ENCODE measurements at places on chromosomes 4 and X. TPM values are rescaled to one million over a fixed set of nuclear protein-coding genes. Genes with fewer than 3 reads are reported as not detected.

DNA sequence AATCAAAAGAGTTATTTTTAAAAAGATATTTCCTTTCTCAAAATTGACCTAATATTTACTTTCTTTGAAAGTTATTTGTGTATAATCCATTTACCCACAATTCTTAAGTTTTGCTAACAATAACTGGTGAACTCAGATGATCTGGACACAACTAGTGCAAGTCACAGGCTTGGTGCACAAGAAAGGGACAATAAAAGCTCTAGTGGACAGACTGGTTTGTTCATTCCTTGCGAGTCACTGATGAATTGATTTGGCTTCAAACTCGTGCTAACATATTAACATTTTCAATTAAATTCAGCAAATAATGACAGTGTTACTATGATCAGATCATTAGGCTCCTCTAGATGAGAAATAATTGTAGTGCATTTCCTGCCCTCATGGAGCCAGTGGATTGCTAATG, 169.2 kb downstream of the BMPR1B start:
- DNase-seq: no peak

DNA sequence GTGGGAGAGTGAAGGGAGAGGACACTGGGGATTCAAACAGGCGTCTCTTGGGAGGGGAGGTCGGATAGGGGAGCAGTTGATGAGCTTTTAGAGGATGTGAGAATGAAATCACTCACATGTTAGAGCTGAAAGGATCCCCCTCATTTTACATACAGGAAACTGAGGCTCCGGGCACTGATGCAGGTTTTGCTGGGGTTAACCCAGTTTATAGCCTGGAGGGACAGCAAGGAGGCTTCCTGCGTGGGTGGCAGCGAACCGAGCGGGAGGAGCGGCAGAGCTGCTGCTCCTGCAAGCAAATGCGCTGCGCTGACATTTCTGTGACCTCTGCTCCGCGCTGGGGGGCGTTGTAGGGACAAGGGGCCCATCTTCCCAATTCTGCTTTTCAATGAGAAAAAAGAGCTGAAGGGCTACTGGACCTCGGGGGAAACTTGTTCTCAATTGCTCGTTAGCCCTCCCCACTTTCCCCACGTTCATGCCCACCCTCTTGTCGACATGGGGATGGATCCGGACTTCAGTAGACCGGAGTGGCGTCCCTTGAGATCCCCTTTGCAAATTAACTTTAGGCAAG, 1.2 kb upstream of the NEUROG2 start:
- no peak for DNase-seq

GRCh38 chr4:102430461-102430910, 70.7 kb upstream of the NFKB1 start:
- no peak for DNase-seq

DNA sequence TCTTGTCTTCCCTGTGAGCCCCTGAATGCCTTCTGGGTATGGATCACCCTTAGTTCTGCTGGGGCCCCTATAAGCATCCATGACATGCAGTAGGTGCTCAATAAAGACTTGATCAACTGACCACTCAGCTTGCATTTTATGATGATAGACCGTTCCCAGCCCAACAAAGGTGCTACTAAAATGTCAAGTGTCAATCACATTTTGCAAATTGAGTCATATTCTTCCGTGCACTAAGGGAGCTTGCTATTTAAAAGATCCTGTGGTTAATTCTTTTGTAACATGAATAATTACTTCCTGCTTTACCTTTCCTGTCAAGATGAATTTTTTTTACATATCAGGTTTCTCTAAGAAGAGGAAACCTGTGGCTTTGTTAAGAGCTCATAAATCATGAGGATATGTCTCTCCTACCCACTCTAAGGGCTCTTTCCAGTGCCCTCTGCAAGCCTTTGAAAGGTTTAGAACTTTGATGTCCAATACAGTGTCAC, 47.6 kb downstream of the SH3KBP1 start:
- no peak for DNase-seq

- DNase-seq: no peak
Observed at GRCh38 chr4:14752341-14753046, 249.8 kb upstream of the CPEB2 start.

The NSDHL gene
- 17.9 TPM for total RNA-seq

GRCh38 chrX:140057001-140057411, 91.7 kb upstream of the CXorf66 start:
- DNase-seq: peak; percentile 76

The GPRIN3 gene
- 3.8 TPM for total RNA-seq

DNA sequence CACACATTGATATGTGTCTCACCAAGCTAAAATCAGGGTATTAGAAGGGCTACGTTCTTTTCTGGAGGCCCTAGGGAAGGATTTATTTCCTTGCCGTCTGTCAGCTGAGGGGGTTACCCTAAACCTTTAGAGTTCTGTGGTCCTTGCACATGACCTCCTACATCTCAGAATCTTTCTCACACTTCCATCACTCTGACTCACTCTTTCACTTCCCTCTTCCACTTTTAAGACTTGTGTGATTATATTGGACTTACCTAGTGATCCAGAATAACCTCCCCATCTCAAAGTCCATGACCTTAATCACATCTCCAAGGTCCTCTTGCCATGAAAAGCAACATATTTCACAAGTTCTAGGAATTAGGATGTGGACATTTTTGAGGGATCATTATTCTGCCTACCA, 53.6 kb upstream of the FUNDC1 start:
- no peak for DNase-seq

GRCh38 chr4:8914461-8915171, 43.0 kb upstream of the HMX1 start:
- no peak for DNase-seq

DNA sequence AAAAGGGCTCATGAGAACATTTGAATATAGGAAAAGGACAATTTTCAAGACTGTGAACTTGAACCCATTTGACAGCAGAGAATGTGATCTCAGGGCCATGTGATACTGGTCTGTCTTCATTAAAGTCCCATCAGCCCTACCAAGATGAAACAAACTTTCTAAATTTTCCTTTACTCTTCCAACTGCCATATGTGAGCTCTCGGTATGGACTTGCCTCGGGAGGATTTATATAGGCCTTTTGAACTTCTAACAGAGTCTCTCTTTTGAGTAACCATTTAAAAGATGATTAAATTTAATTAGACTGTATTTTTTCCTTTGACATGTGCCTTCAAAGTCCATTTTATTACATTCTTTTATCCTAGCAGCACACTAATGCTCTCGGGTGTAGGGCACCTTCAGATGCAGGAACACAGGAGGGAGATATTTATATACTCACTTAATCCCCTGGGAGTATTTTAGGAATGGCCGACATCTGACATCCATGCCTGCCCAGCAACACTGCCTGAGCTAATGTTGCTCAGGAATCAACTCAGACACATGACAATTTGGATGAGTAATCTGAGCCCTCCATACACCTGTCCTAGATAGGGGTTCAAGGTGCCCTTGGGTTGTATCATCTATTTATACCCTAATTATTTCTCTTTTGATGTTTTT, 155.0 kb downstream of the SLC7A11 start:
- no peak for DNase-seq

GRCh38 chr4:2255501-2256155, 6.3 kb downstream of the MXD4 start:
- no peak for DNase-seq

- no peak for DNase-seq
Observed at GRCh38 chr4:63029380-63029779, 1379.9 kb downstream of the TECRL start.

- no peak for DNase-seq
Observed at GRCh38 chrX:154305541-154306205, 10.1 kb downstream of the TKTL1 start.

DNA sequence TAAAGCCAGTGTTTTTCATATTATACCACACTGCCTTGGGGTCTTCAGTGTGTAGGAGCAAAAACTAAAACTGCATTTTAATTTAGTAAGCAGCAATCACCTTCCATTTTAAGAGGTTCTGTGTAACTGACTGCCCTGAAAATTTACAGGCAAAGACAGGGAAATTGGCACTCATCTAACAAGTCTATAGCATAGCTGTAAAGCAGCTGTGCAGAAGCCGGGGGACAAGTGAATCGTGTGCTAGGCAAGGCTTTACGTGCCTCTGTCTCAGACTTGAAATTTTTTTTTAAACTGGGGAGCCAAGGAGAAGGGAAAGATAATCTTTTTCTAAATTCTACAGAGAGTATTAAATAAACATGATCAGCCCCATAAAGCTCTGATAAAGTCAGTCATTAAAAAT, 39.7 kb downstream of the TSPAN5 start:
- no peak for DNase-seq
